ENCODE measurements at places on chromosomes 2 and 18.

GRCh38 chr18:57827646-57828045, 24.5 kb upstream of the ATP8B1 start:
- no peak for DNase-seq

DNA sequence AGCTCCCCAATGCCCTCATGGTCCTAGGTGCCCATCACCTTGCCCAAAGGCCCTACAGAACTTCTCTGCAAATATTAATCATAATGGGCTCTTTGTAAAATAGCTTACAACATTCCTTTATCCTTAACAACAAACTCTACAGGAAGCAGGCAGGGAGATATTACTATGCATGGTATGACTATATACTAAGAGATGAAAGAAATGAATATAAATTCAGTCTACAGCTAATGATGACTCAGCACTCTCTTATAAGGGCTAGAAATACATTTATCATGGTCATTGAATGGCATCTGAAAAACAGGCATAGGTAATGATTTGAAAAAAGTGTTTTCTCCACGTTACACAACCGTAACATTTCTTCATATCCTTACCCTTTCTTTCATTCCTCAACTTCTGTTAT, 254.8 kb upstream of the DSEL start:
- no peak for DNase-seq

- no peak for DNase-seq
Measured at GRCh38 chr18:59200787-59201186, 19.2 kb upstream of the GRP start.

DNA sequence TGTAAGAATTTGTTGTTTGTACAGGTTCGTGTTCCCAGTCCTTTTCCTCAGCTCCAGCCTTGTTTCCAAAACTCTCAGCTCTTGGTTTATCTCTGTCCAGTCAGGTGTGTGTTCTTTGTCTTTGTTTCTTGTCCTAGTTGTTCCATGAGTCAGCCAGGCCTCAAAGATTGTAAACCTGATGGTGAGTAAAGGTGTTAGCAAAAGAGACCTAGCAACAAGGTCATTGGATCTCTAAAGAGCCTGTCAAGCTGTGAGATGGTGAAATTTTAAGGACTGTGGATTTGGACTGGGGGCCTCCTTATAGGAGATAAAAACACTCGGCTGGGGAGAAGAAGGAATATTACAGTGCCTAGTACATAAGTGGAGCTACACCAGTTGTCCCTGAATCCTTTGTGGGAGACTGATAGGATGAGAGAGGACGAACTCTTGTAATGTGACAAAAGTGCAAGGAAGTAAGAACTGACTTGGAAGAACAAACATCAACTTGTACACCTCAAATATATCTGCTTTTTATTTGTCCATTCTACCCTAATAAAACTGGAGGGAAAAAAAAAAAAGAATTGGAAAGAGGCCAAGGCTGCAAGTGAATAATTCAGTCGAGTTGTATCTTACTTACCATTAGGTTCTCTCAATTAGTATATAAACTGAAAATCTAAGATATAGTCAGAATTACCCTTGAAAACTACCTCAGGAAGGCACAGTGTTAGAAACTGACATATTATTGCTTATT, 37.2 kb downstream of the ITGA6 start:
- DNase-seq: no peak

DNA sequence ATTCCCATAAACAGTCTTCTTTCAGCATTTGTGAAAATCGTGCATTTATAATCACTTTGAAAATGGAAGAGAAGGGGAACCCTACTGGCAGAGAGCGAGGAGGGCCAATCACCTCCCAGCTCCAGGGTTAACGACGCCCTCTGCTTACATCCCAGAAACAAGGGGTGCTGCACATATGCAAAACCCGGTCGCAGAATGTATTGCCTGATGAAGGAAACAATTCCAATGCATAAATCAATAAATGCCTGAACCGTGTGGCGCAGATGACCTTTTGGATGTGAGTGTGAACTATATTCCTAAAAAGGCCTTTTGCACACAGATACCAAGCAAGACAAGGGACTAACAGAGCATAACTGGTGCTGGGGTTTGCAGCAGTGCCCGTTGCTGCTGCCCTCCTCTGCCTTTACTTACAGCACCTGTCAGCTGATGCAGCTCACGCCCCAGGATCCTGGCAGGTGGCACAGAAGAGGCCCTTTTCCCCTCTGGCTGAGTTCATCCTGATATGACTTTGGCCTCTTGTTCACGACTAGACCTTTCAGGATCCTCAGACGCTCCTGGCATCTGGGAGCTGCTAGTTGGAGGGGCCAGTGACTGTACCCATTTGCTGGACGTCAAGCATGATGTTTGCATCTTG, 67.8 kb downstream of the MYT1L start:
- DNase-seq: no peak

DNA sequence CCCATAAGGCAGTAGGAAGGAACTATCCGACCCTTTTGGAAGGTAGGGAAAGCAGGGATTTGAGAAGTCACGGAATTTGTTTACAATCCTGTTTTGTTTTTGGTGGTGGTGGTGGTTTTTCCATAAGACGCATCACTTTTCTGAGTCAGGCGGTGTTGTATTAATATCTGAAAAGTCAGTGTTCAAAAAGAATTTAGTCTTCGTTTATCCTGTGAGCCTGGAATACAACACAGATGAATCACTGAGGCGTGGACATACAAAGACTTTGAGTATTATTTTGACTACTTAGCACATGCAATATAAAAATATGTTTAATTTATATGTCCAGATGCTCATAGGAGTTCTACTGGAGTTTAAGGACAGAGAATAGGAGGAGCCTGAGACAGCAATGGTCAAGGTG, 785 bp downstream of the ZNF892 start:
- DNase-seq: no peak

- no peak for DNase-seq
Measured at GRCh38 chr2:71060871-71061270, 7.6 kb upstream of the NAGK start.

DNA sequence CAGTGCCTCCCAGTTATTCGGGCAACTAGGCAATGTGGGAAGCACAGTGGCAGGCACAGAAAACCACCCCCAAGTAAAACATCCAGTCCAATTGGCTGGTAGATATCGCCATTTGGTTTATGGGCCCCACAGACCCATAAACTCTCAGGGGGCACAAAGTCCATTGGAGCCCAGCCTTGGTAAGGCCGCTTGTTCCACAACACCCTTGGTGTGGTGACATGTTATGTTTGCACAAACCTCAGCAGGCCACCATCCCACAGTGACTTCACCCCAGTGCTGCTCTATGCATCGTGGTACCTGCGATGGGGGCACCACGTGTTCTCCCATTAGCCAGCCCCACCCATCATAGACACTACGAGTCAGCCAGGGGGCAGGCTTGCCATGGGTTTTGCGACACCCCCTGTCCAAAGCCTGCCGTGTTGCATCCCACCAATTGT, 18.5 kb downstream of the PHOSPHO2 start:
- no peak for DNase-seq

- no peak for DNase-seq
Measured at GRCh38 chr18:74149878-74150277, 1.6 kb downstream of the TIMM21 start.

DNA sequence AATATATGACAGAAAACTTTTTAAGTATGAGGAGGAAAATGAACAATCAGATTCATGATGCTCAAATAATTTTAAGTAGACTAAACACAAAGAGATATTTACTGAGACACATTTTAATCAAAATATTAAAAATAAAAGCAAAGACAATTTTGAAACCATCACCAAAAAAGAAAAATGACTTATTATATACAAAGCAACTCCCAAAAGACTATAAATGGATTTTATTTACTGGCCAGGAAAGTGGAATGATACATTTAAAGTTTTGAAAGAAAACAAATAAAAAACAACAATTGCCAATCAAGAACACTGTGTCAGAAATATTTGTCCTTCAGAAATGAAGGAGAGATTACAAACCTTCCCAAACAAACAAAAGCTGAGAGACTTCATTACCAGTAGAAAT, 968.5 kb upstream of the CELF4 start:
- no peak for DNase-seq
